ENCODE measurements at places on chromosomes 12 and 14.

GRCh38 chr12:115657081-115658013, 620.1 kb downstream of the MED13L start:
- no peak for DNase-seq

- no peak for DNase-seq
These were observed 68.8 kb downstream of the LLPH start for GRCh38 chr12:66061557-66062289.

GRCh38 chr12:112938751-112939150, 477 bp downstream of the OAS3 start:
- DNase-seq, result no peak

DNA sequence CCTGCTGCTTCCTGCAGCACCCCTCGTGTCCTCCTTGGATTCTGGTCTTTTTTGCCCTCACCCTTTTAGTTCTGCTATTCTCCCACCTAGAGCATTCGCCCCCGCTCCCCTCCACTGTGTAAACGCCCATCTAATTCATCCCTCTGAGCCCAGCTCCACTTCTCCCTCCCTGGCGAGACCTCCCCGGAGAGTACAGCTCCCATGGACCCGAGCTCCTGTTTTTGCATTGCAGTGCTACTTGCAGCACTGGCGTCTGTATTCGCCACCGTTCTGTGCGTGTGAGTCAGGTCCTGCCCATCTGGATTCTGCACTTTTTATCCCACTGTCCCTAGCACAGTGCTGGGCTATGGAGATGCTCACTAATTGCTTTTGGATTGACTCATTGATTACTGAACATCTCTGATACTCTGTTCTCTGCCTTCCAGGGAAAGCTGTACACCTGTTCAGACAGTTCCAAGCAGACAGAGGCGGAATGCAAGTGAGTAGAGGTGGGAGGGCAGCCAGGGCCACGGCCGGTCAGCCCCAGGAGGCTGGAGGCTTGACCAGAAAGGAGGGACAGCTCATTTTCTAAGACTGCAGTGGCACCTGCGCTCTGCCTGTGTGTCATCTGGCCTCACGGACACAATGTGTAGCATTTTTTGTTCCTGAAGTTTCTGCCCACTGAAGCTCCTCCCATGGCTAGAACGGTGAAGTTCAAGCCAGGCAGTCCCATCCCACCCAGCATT, 188.4 kb upstream of the FKBP4 start:
- DNase-seq, result no peak

- no peak for DNase-seq
These were observed 146.8 kb downstream of the SLC2A13 start for GRCh38 chr12:39959031-39959430.

GRCh38 chr12:122738571-122738970, 7.9 kb upstream of the HCAR1 start:
- no peak for DNase-seq

- DNase-seq, result peak; percentile 94
These were observed 717 bp downstream of the UBC start for GRCh38 chr12:124913474-124914391.

DNA sequence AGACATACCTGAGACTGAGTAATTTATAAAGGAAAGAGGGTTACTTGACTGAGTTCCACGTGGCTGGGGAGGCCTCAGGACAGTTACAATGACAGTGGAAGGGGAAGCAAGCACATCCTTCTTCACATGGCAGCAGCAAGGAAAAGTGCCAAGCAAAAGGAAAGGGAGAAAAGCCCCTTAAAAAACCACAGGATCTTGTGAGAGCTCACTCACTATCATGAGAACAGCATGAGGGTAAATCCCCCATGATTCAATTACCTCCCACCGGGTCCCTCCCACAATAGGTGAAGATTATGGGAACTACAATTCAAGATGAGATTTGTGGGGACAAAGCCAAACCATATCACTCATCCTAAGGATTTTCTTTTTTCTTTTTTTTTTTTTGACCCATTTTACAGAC, 177.8 kb upstream of the EEA1 start:
- no peak for DNase-seq

DNA sequence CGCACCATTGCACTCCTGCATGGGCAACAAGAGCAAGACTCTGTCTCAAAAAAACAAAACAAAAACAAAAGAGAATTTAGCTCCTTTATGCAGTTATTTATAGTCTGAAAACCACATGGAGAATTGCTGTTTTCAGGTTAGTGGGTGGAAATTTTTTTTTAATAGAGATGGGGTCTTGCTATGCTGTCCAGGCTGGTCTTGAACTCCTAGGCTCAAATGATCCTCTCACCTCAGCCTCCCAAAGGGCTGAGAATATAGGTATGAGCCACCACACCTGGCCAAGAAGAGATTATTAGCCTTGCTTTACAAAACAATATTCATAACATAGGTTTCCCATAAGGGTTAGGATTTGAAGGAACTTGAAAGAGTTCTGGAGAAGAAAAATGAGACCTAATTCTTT, 12.1 kb upstream of the SRP54 start:
- DNase-seq, result no peak

DNA sequence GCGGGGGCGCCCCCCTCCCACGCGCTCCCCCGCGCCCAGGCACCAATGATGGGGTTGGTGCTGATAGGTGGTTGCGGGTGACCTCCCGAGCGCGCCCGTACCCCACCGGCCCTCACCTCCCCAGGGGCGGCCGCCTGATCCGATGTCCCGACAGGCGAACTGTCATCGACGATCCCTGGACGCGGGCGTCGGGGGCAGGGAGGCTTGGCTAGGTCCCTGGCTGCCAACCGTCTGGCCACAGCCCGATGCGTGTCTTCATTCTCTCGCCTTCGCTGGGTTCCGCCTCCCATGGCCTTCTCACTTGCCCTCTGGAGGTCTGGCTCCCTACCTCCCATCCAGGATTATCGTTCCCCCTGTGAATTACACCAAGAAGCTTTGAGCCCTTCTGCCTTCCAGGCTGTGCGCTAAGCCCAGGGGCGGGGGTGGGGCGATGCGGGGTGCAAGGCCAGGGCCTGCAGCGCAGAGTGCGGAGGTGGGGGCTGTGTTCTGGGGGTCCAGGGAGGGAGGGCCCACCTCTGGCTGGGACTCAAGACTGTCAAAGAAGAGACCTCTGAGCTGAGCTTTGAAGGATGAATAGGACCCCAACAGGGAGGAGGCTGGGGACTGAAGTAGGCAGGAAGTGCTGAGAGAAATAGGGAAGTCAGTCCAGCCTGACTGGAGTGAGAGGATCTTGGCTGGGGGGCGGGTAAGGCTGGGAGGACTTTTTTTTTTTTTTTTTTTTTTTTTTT, 7.7 kb upstream of the RACGAP1 start:
- no peak for DNase-seq

GRCh38 chr12:123131291-123131832, 19.5 kb downstream of the PITPNM2 start:
- DNase-seq, result no peak

GRCh38 chr14:32028599-32028998, 48.5 kb upstream of the ARHGAP5 start:
- no peak for DNase-seq

GRCh38 chr14:77470224-77470870, 12.5 kb downstream of the AHSA1 start:
- no peak for DNase-seq

DNA sequence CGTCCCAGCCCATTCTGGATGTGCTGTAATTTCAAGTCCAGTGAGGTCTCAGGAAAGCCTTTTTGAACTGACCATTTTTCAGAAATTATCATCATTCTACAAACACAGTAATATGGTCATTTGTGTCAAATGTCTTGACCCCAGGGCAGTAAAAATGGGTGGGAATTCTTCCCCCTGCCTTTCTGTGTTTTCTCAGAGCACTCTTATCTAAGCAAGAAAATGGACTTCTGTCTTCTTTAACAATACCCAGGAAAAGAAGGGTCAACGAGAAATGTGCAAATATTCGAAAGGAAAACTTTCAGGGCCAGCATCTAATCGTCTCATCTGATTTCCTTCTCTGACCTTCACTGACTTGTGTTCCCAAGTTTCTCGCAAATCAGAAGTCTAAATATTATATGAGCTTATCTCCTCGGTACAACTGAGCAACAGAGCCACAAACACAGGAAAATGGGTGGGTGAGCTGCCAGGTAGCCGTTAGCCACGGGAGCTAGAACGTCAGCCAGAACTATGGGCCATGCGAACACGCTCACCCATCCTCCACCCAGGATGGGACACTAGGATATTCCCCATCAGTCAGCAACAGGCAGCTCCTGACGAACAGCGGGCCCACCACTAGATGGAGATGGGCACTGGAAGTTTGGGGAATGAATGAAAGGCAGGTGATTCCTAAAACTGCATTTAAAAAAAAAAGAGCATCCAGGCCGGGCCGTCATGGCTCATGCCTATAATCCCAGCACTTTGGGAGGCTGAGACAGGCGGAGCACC, 57.1 kb downstream of the VWF start:
- DNase-seq, result no peak
